ENCODE measurements at places on chromosomes 12 and 14. TPM values are rescaled to one million over a fixed set of nuclear protein-coding genes. Genes with fewer than 3 reads are reported as not detected.

- no peaks in the 10 kb centered on the region for H3K4me1 ChIP-seq
- no peak overlapping the region for H3K27ac ChIP-seq
- no peaks in the 10 kb centered on the region for H3K36me3 ChIP-seq
- no peak for DNase-seq
- no peaks in the 10 kb centered on the region for H3K27me3 ChIP-seq
Measured at GRCh38 chr14:89332031-89332430, 85.0 kb downstream of the FOXN3 start.

DNA sequence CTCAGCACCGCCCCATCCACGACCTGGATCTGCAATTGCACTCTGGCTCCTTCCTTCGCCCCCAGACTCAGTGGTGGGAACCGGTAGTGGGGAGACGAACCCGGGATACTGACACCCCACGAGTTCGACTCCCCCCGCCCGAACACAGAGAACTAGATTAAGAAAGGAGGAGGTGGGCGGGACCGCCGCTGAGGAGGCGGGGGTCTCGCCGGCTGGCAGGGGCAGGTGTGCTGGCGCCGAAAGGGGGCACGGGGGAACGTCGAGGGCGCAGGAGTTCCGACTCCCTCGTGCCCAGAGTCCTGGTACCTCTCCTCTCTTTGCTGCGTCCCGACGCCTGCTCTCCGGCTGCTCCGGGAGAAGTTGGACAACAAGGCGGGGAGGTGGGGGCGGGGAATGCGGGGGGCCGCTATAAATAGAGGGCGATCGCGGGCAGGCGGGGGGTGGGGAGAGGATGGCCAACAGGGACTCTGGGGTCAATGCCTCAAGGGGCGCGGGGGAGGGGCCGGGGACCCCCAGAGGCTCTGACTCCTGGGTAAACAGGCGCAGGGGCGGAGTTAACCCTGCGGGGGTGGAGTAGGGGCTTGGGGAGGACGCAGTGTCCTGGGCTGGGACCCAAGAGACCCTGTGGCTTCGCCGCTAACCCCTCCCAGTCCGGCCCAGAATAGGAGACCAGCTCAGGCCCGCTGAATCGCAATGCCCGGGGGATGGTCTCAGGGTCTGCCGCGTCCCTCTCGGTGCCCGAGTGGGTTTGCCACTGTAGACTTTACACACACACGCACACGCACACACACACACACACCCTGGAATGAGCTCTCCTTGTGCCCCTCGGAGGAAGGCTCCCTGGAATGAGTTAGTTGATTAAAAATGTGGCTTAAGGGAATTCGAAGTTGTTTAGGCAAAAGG lies 761 bp upstream of the NDRG2 start:
- H3K4me3 ChIP-seq: peak overlapping the region; percentile 85
- H3K4me1 ChIP-seq: peaks cover 38% of the 10 kb centered on the region
- H3K27ac ChIP-seq: peak overlapping the region; percentile 96
- H3K27me3 ChIP-seq: no peaks in the 10 kb centered on the region
- H3K36me3 ChIP-seq: peaks cover 16% of the 10 kb centered on the region
- peak; percentile 73 for DNase-seq

GRCh38 chr14:70808416-70809224 lies 693 bp downstream of the MAP3K9 start:
- no peaks in the 10 kb centered on the region for H3K36me3 ChIP-seq
- DNase-seq: no peak
- peak overlapping the region; percentile 77 for H3K27ac ChIP-seq
- peaks cover 25% of the 10 kb centered on the region for H3K4me1 ChIP-seq

DNA sequence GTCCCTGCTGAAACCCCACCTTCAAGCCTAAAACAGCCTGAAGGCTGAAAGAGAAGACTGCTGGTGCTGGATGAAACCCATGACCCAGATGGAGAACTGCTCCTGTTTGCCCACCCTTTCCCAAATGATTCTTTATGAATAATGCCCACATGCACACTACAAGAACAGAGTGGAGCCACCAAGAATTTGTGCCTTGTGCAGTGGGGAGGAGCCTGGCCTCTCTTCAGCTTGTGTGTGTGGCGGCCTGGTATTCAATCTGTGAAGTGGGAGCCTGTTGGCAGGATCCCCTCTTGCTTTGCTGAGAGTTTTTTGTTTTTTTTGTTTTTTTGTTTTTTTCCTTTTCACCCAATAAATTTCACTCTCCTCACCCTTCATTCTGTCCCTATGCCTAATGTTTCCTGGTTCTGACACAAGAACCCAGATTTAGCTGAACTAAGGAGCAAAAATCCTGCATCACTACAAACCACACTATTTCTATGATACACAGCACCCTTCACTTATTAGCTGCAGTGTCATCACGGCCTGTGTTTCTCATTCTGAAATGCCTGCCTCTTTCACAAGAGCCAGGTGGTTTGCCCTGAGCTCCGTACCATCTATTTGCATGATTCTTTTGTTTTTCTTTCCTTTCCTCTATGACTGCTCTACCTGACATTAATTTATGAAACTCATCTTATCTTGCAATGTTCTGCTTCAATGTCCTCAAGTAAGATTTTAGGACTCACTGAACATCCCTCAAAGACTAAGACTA lies 585.5 kb upstream of the ATXN7L3B start:
- H3K27ac ChIP-seq: no peak overlapping the region
- no peaks in the 10 kb centered on the region for H3K4me1 ChIP-seq
- DNase-seq: no peak
- H3K27me3 ChIP-seq: no peaks in the 10 kb centered on the region

GLIPR1L2 gene
- 3.8 TPM for total RNA-seq
